Stimulated activated CD4-positive, alpha-beta T cell treated with anti-CD3 and anti-CD28 coated beads, TNF-alpha, amount 100 ng/mL, for 24 hours (primary cell): ENCODE measurements at places on chromosomes 4 and X.

DNA sequence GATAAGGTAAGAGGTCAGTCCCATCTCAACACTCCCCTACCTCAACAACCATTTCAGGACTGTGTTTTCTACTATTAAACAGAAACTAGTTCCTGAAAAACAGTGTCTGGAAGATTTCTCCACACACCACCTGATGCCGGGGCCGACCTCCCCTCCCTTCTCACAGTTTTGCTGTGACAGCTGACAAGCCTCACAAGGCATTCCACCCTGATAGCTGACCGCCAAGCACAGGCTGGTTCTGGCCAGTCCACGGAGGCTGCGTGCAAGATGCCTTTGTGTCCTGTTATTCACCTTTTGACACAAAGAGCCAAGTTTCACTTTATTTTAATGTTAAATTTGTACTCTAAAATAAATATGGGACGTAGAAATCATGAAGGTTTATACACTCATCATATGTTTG lies 758.6 kb downstream of the PDHA2 start:
- DNase-seq = no peak

DNA sequence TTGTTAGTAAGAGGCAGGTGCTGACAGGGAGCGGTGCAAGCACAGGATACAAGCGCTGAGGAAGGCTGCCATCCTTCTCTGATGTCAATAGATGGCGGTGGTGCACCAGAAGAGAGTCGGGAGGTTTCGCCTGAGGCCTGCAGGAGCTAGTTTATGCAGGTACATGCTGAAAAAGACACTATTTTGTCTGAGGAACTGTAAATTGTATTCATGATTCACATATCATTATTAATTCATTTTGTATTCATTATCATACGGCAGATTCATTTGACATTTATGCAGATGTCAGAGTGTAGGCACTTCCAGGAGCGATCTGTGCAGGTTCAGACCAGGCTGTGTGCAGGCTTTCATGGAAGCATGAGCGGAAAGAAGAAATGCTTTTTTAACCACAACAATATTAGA lies 824.0 kb downstream of the STIM2 start:
- DNase-seq = peak; percentile 10

- no peak for DNase-seq
Measured at GRCh38 chr4:4532371-4533154, 9.3 kb downstream of the STX18 start.

DNA sequence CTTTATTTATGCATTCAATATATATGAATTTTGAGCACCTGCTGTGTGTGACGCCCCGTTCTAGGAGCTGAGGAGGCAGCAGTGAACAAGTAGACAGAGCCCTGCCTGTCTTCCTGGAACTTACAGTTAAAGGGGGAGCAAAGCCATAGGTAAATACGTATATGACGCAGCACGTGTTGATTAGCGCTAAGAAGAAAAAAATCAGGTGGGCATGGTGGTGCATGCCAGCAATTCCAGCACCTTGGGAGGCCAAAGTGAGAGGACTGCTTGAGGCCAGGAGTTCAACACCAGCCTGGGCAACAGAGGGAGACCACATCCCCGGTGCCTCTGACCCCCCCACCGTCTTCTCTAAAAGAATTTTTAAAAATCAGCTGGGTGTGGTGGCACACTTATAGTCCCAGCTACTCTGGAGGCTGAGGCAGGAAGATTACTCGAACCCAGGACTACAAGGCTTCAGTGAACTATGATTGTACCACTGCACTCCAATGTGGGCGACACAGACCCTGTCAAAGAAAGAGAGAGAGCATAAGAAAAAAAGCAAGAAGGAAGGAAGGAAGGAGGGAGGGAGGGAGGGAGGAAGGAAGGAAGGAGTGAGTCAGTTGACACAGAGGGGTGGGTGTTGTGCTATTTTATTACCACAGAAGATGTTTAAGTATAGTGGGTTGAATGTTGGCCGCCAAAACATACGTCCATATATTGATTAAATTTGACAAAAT lies 5.4 kb upstream of the KIAA0232 start:
- no peak for DNase-seq

GRCh38 chr4:137655302-137655701 lies 123.0 kb upstream of the PCDH18 start:
- no peak for DNase-seq

DNA sequence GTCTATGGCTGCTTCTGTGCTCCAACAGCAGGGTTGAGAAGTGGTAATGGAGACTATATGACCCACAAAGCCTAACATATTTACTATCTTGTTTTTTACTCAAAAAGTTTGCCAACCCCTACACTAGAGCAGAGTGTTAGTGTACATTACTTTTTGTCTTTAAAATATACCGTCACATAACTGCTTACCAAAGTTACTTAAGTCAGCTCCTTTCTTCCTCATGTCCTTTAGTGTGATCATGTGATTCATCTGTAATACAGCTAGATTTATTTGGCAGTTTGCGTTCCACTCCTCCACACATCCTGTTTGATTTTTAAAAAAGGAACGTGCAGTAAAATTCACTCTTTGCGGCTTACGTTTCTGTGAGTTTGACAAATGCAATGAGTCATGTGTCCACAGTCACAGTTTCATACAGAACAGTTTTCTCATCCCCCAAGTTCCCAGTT lies 162.4 kb upstream of the GPRIN3 start:
- peak; percentile 5 for DNase-seq

DNA sequence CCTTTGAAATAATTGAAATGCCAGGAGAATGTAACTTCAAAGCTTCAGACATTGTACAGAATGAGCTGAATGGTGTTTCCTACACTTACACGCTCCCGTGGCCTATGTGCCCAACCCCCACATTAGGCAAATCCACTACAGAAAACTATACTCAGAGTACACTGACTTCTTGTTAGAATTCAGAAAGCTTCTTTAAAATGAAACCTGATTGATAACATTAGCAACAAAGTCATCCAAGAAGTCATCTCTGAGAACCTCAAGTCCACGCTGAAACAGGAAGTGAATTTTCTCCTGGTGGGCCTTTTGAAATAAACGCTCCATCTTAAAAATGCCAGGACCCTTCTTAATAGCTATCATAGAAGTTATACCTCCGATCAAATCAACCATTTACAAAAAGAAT lies 136.3 kb downstream of the TSPAN5 start:
- DNase-seq = no peak

DNA sequence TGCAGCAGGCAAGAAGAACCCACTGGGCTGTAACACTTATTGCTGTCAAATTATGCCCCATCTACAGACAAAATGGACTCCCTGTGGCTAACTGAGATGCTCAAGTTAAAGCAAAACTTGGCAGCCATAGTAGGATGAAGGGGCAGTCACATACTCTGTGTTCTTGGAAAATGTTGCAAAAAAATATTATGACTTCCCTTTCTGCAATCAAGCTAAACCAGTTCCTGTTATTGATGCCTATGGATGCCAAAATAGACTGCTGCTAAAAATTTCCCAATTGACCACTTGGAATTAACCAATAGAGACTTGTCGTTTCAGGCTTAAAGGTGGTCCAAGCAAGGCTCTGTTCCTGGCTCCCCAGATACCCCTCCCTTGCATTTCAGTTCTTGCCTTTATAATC lies 49.5 kb downstream of the IQCM start:
- DNase-seq = no peak

DNA sequence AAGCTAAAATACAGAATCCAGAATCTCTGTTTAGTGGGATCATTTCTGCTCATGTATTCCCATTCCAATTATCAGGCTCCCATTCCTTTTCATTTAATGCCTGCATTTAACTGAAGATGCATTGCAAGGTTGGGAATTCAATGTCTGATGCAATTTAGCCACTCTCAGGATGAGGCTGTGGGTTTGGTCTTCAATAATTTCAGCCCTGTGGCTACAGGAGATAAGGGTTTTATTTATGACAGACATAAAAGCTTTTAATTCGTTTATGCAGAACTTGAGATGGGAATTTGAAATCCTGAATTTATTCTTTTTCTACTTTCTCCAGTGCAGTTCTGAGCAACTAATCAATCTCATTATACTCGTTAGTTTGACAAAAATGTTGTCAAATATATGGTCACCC lies 1225.9 kb downstream of the PCDH18 start:
- no peak for DNase-seq
